ENCODE measurements at places on chromosomes 16 and 17.

DNA sequence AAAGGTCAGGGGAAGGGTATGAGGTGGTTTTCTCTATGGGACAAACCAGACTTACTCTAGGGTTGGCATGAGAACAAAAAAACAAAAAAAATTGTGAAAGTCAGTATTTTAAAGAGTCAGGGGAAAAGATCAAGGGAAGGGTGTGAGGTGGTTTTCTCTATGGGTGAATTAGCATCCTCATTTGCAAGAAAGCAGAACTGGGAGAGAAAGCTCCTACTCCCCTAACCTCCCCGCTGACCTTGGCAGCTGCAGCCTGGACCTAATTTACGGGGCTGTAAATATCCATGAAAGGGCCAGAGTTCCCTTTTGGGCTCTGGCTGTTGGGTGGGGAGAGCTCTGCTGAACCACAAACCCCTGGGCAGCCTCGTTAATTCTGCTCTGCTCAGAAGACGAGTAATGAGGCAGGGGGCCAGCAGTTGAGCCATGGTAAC, 10.6 kb downstream of the RHBDL3 start:
- no peak for DNase-seq

- DNase-seq: no peak
Measured at GRCh38 chr17:34365340-34365739, 2.3 kb upstream of the CCL1 start.

- DNase-seq: no peak
Measured at GRCh38 chr17:60941028-60941427, 263.4 kb downstream of the BCAS3 start.

- no peak for DNase-seq
Measured at GRCh38 chr17:83103200-83103942, 24.0 kb downstream of the METRNL start.

GRCh38 chr17:9768381-9768934, 22.9 kb downstream of the DHRS7C start:
- DNase-seq: peak; percentile 20

GRCh38 chr17:46099865-46100264, 93.4 kb downstream of the KANSL1 start:
- no peak for DNase-seq

GRCh38 chr16:74107795-74108610, 188.6 kb upstream of the PSMD7 start:
- DNase-seq: peak; percentile 49

DNA sequence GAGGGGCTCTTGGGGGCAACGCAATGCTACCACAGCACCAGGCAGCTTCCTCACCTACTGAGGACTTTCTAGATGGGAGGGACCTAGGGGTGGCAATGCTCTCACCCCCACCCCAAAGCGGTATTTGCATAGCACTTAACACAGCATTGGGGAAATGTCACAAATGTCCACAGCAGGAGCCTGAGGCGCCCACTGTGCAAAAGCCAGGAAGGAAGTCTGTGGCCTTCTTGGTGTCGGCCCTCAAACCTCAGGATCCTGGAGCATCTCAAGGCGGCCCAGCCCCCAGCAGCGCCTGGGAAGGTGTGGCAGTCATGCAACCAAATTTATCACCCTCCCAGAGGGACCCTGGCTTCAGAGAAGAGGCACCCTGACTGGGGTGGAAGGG, 45.3 kb downstream of the WNT3 start:
- DNase-seq: no peak

DNA sequence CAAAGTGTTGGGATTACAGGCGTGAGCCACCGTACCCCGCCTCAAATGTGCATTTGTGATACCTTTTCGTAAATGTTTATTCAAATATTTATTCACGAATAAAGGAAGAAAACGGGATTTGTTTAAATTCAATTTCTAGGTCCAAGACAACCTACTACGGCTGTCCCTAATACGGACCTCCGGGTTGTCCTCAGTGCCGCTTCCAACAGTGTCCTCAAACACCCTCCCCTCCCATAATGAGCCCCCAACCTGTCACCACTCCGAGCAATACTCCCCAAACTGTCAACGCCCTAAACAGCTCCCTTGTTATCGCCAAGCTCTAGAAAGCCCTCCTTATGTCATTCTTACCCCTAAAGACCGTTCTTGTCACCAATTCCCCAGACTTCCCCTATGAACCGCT, 539 bp upstream of the GABARAPL2 start:
- no peak for DNase-seq

DNA sequence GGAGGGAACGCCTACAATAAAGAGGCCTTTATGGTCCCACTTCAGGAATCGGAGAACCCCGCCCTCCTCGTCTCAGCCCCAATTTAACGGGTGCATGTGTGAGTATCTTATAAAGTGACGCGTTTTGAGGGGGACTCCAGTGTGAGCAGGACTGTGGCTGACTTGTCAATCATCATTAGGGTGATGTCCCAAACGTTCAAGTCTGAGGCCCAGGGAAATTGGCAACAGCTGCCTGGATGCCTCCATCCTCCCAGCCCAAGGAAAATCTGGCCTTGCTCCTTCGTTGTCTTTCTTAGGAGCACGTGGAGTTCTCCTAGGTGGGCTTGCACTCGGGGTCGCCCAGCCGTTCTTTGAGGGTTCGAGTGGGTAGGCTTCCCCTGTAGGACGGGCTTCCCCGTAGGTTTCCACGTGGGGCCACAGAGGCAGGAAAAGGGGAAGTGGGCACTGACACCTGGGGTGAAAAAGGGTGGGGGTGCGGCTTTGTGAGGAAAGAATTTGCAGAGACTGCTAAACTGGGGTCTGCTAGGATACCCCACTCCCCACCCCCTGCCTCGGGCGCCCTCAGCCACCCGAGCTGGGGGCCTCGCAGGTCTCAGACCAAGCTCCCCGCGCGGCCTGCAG, 561 bp upstream of the HERPUD1 start:
- no peak for DNase-seq

DNA sequence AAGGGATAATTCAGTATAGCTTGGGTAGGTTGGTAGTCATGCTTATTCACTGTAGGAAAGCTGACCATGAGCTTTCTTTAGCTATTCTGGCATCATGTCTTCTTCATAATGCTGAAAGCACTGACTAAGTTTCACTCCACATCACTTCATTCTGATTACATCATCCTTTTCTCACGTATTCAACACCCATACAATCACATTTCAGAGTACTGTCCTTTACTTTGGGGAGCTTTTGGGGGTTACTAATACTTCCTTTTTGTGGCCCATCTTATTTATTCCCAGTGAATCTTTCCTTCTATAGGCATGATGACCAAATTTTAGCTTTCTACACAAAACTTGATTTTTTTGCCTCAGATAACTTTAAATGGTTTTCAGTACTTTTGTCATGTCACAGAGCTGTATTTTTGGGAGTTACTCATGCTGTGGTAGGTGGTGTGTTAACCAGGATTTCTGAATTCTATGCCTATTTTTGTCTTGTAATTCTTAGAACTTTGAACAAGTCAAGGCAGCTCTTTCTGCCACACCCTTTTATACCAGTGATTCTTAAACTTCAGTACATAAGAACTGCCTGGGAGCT, 23.5 kb downstream of the TADA2A start:
- peak; percentile 78 for DNase-seq

DNA sequence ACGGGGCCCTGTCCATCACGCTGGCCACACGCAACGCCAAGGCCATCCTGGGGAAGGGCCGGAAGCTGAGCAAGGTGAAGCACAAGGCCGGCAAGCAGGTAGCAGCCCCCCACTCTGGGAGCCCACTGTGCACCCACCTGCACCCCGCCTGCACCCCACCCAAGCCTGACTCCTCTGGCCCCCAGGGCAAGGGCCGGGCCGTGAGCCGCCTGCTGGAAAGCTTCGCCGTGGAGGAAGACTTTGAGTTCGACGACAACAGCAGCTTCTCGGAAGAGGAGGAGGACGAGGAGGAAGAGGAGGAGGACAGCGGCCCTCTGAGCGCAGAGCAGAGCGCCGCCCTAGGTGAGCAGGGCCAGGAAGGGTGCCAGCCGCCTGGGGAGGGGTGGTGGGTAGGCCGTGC, 54.0 kb downstream of the ACTG1 start:
- no peak for DNase-seq

DNA sequence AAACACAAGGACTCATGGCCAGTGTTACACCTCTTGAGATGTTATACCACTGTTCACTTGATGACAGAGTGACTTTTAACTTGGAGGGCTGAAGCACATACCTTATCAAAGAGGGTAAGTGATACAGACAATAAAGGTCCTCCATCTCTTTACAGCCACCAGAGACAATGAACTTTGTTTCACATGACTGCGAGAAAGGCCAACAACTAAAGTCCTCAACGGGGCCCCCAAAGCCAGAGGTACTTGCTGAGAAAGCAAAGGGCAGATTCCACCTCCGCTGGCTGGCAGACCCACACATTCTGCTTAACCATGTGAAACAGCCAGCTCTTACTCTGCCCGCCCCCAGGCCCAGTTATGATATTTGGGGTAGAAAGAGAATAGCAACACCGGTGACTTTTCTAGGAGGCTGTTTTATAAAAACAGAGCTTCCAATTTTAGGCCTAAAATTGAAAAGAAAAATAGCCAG, 21.4 kb downstream of the DCUN1D3 start:
- no peak for DNase-seq

DNA sequence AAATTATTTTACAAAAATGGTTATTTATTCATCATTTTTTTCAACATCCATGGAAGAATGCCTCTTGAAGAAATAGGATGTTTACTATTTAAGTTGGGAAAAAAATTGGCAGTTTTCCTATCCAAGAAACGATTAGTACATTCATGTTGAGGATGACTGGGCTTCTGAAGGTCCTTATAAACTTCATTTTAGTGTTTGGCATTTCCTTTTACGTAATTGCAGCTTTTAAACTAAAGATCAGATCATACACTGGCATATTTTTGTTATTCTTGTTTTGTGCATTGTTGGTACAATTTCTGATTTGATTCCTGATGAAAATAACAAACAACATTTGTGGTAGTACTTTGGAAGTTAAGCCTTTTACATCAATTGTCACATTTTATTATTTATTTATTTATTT, 11.5 kb downstream of the KCNJ16 start:
- no peak for DNase-seq

DNA sequence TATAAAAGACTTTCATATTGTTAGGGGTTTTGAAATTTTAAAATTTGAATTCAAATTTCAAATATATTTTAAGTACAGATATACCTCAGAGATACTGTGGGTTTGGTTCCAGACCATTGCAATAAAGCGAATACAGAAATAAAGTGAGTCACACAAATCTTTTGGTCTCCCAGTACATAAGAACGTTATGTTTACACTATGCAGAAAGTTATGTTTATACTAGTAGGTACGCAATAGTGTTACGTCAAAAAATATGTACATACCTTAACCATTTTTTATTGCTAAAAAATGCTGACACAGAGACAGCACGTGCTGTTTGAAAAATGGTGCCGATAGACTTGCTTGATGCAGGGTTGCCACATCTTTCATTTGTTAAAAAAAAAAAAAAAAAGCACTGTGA, 19.7 kb downstream of the NUP88 start:
- DNase-seq: no peak

- DNase-seq: no peak
Measured at GRCh38 chr16:11303405-11304138, 22.4 kb upstream of the PRM1 start.

DNA sequence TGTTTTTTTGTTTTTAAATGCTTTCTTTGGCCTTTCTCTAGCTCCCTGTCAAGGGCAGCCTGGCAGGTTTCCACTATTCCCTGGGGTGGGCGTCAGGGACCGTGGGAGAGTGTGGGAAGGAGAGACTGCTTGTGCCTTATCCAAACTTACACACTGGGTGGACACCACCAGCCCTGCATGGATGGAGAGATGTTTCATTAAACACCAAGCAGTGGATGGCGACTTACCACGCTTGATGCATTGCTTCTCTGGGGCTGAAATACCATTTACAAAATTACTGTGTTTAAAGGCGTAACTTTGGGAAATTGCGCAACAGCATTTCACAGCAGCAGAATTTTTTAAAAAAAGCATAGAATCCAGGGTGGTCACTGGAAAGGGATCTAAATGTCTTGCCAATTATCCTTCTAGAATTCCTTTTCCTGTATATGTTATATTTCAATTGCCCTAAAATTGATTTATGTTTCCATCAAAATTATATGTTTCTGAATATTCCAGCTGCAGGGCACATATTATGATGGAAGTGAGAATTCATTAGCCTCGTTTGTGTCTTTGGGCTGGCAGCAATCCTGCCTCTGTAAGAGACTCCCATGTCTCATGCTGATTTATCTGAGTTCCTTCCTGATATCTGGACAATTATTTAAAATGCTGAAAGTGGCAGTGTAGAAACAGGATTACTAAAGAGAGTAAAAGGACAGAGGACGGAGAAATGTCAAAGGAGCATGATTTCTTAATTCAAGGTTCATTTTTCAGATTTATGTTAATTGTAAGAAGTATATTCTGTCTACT, 247.3 kb downstream of the GRIN2A start:
- no peak for DNase-seq

DNA sequence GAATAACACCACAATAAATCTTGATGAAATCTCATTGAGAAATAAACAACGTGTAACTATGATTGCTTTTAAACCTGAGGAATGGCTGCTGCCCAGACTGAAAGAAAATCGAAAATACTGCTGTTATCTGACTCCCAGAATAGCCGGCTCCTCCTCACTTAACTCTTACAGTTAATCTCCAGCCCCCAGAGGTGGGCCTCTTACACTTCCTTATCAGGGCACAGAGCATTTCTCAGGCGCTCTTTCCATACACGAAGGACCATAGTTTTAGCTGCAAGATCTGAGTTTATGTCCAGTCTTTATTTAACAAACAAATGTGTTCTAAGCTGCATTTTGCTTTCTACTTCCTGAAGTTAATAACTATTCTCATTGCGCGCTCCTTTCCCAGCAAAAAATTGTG, 206.9 kb downstream of the MAP2K4 start:
- DNase-seq: no peak

GRCh38 chr17:4161192-4161966, 18.4 kb downstream of the CYB5D2 start:
- no peak for DNase-seq

DNA sequence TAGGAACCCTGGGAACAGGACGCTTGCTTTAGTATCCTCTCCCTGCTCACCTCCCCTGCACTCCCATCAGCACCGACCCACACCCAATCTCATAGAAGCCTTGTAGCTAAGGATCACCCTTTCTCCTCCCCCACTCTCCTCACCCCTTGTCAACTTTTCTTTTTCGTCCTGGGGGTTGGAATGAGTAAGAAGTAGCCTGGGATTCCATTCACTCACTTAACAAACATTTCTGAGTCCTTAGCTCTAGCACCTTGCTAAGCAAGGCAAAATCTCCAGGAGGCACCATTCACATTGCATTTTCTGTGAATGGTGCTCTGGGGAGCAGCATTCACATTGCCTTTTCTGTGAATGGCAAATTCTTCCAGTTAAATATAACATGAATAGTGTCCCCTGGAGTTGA, 1.1 kb upstream of the PGAP3 start:
- DNase-seq: no peak

- DNase-seq: no peak
Measured at GRCh38 chr16:27628241-27628942, 78.4 kb downstream of the KATNIP start.

GRCh38 chr16:85906349-85906748, 7.4 kb downstream of the IRF8 start:
- no peak for DNase-seq

GRCh38 chr17:57580055-57580739, 164.9 kb downstream of the CCDC182 start:
- DNase-seq: no peak

All from activated CD4-positive, alpha-beta T cell treated with anti-CD3 and anti-CD28 coated beads, Interleukin-2, amount 50 U/mL, for 16 hours (primary cell).